Cerebellar cortex (tissue), 1 donor: ENCODE measurements at places on chromosomes 7 and 10.

DNA sequence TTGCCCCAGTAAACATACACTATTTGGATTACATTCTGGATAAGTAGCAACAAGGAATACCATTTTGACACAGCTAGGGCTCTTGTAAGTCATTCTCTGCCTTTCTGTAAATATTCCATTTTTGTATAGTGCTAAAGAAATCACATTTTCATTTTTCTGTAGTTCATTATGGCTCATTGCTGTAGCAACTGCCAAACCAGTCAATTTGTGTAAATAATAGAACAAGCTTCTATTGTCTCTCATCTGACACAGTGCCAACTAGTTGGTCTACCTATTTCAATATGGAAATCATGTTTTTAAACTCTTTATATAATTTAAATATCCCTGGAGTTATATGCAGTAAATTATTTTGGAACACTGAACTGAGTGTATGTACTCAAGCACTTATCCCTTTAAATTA is 193.7 kb downstream of the RELN start:
- DNase-seq, result no peak

DNA sequence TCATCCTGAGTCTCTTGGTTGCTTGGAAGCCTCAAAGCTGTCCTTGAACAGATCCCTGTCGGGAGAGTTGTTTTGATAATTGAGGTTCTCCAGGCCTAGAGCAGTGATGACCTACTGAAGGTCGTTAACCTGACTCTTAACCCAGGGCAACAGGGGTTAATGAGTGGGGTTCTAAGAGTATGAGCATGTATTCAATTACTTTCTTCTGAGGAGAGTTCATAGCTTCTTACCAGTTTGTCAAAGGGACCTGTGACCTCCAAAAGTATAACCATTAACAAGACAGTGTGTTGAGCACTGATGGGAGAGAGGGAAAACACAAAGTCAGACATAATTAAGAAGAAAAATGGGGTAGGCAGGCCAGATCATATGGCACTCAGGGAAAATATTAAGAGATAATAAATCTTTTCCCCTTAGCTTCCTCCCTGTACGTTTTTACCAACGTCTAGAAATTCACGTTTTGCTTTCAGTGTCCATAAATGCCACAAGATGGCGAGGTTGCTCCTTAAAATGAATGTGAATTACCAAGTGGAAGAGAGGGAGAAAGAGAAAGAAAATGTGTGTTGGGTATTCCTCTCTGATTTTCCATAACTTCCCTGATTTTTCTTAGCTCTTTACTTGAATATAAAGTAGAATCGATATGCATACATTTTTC is 97.6 kb downstream of the SUGCT start:
- peak; percentile 62 for DNase-seq

DNA sequence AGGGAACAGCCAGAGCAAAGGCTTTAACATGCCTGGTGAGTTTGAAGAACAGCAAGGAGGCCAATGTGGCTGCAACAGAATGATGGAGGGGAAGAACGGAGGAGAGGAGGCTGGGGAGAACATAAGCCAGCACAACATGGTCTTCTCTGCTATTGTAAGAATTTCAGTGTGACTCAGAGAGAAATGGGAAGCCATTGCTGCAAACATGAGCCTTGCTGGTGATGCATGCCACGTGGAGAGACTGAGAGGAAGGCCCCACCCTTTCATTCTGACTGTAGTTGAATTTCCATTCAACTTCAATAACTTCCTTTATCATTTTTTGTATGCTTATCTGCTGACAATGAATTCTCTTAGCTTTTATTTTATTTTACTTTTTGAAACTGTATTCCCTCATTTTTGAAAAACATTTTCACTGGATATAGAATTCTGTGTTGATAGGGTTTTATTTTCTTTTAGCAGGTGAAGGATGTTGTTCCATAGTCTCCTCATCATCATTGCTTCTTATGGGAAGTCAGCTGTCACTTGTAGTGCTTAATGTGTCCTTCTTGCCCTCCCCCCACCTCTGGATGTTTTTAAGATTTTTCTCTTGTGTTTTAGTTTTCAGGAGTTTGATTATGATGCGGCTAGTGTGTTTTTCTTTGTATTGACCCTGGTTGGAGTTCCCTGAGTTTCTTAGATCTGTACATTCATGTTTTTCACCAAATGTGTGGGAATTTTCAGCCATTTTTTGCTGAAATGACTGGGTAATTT is 46.4 kb upstream of the LEP start:
- no peak for DNase-seq

DNA sequence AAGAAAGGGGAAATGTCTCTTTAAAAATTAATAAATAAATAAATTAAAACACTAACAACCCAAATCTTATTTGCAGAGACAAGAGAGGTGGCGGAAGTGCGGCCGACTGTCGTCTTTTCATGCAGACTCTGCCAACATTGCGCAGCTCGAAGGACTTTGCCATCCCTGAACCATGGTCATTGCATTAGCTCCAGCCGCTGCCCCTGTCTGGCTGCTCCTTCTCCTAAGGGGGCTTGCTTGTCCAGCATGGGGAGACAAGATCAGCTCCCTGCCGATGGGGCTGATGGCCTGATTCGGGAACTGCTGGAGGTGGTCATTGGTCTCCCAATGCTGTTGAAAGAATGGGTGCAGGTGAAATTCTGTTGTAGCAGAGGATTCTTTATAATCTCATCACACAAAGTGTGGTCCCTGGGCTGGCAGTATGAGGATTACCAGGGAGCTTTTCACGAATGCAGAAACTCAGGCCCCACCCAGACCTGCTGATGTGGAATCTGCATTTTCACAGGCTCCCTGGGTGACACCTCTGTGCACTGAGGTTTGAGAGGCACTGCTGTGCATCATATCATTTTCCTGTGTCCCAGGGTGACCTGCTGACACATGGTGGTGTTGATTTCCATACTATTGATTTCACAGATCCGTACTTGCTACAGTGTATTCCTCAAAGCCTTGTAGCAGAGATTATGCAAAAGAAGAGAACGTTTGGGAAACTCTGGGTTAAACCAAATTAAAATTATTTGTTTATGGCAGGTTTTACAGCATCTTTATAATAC is 172.4 kb upstream of the ZMIZ1 start:
- no peak for DNase-seq

GRCh38 chr7:148670374-148670773 is 28.3 kb upstream of the CUL1 start:
- DNase-seq, result no peak

DNA sequence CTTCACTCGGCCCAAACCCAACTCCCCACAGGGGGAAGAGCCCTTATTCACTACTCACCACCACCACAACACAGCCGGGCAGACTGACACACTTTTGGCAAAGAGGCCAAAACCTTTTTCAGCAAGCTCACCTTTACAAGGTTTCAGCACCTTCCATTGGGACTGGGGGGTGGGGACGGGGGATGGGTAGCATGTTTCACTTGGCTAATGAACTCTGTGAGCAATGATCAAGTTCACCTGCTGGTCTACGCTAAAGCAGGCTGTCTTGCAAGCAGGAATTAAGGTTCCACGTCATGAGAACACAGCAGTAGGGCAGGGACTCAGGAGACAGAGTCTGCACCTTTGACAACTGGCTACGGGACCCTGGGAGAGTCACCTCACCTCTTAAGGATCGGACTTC is 7.0 kb downstream of the FAM53B start:
- peak; percentile 28 for DNase-seq
